Regular cardiac myocyte (primary cell): ENCODE measurements at places on chromosomes 7 and 10. TPM values are rescaled to one million over a fixed set of nuclear protein-coding genes. Genes with fewer than 3 reads are reported as not detected.

Gene CCL24
- not detected in 2 replicates for total RNA-seq

Gene EMX2
- total RNA-seq, result under 0.01 and 0.28 TPM in 2 replicates

Gene KCP
- 0.19 and 1.4 TPM in 2 replicates for total RNA-seq

Gene PARD3
- 53.7 and 67.1 TPM in 2 replicates for total RNA-seq

Gene AKR1C8
- total RNA-seq, result not detected in 2 replicates

Gene PAPOLB
- total RNA-seq, result 0.19 and 0.28 TPM in 2 replicates

Gene SH2B2
- 1.2 and 4.8 TPM in 2 replicates for total RNA-seq

Gene IL15RA
- total RNA-seq, result 1.7 and 3.7 TPM in 2 replicates

Gene ASZ1
- total RNA-seq, result not detected in 2 replicates

Gene NPY4R
- 0.19 and 0.28 TPM in 2 replicates for total RNA-seq

Gene CYP26A1
- total RNA-seq, result 0.19 TPM in 1 of 2 replicates, not detected in the other

Gene TSPAN15
- 0.77 and 1.7 TPM in 2 replicates for total RNA-seq

Gene IFT22
- total RNA-seq, result 20.7 and 22.0 TPM in 2 replicates

Gene BCCIP
- total RNA-seq, result 38.3 and 106 TPM in 2 replicates

Gene FAM171A1
- total RNA-seq, result 15.8 and 37.6 TPM in 2 replicates

Gene NEBL
- total RNA-seq, result 0.19 and 1.1 TPM in 2 replicates

Gene CPA1
- not detected in 2 replicates for total RNA-seq

Gene PTPN20
- total RNA-seq, result 1.3 and 3.9 TPM in 2 replicates
